ENCODE measurements at places on chromosomes 12 and 14.

DNA sequence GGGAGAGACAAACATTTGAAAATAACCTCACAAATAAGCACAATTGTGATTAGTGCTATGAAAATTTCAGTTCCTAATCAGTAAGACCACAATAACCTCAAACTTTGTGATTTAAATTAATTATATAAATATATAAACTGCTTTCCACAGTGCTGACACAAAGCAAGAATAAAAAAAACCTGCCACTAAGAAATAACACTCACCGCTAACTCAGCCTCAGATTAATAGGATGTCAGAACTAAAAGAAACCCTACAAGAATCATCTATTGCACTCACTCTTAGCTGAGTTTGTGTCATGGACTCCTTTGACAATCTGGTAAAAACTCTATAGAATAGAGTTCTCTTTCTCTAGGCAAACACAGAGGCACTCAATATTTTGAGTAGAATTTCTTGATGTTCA is 68.4 kb downstream of the SLC41A2 start:
- DNase-seq = no peak

- DNase-seq = no peak
These were observed 42.0 kb downstream of the TRAF3 start for GRCh38 chr14:102819176-102819628.

- no peak for DNase-seq
These were observed 73.2 kb downstream of the PRKCH start for GRCh38 chr14:61394542-61394941.

- DNase-seq = no peak
These were observed 160.0 kb upstream of the E2F7 start for GRCh38 chr12:77225373-77225772.

GRCh38 chr12:2580821-2581220 is 213.9 kb upstream of the FKBP4 start:
- no peak for DNase-seq

DNA sequence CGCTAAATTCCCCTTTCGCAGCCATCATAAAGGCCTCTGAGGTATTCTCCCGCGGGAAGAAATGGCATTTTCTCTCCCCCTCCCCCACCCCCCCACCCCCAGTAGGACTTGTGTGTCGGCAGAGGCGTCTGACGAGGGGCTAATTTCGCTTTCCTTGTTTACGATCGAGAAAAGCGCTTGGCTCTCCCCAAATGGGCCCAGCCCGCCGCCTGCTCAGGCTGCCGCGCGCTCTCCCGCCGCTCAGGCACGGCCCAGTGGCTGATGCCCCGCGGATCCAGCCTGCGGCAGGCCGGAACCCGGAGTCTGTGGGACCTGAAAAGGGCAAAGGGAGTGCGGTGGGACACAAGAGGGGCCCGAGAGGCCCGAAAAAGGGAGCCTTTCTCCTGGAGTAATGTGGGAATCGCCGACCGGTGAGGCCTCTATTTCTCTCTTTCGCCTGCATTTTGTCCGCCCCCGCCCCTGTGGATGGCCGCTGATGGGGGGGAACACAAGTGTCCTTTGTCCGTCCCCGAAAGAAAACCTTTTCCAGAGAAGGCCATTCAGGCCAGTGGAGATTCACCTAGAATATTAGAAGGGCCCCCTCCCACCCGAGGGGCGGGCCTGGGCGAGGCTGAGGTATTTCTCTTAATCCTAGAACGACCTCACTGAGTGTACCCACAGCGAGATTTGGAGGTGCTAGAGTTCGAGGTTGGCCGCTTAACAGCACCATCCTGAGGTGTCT is 9.0 kb upstream of the HOXC6 start:
- no peak for DNase-seq

GRCh38 chr14:70987041-70987440 is 79.8 kb downstream of the PCNX1 start:
- DNase-seq = no peak

All from stimulated activated CD4-positive, alpha-beta T cell treated with anti-CD3 and anti-CD28 coated beads, Interleukin-15, amount 100 ng/mL, for 1 hour (primary cell).